Glutamatergic neuron (in vitro differentiated cells): ENCODE measurements at places on chromosomes 5 and 9. TPM values are rescaled to one million over a fixed set of nuclear protein-coding genes. Genes with fewer than 3 reads are reported as not detected.

DNA sequence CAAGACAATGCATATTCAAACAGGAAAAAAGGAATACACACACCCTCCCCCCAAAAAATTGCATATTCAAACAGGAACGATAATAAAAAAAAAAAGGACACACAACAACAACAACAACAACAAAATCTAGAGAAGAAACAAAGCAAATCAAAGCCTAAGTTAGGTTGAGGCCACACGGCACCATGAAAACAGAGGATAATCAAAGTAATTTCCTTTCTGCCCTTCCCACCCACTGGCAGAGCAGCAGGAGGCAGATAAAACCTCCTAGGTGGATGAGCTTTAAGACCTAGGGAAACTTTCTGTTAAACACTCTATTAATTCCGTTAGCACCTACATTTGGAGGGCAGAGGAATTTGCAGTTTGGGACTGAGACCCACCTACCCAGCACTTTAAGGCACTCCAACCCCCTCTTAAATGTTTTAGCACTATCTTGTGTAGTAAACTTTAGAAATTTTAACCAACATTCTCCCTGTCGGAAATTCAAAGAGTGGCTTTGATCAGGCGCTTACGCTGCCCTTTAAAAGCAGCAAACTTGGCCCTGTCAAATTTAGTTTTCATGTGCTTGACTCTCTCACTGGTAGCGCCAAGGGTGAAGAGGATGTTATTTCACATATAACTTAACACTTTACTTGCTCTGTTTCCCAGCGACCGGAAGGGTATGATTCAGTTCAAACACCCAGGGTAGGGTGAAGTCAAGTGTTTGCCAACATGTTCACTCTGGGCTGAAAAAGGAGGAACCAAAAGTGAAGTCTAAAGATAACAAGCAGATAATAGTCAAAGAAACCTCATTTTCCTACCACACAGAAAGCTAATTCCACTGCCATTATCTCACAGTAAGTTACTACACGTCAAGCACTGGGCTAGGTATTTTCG lies 9.2 kb downstream of the ENC1 start:
- DNase-seq: no peak

GRCh38 chr5:166430491-166431319 lies 1860.7 kb upstream of the WWC1 start:
- DNase-seq: no peak

DNA sequence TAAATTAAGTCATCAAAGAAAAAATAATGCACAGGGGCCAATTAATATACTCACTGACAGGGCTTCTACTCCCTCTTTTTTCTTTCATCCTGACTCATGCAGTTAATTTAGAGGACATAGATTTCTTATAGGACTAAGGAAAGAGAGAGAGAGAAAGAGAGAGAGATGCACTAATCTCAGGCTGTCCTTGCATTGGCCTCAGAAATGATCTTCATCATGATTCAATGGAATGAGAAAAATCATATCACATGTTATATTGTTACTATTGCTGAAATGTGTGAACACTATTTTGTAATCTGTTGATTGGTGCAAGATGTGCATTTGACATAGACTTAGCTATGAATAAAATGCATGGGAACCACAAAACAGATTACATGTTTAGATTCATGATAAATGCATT lies 608.3 kb upstream of the NUDT12 start:
- no peak for DNase-seq

GRCh38 chr9:132164604-132165362 lies 2.9 kb downstream of the NTNG2 start:
- DNase-seq: no peak

- no peak for DNase-seq
Observed at GRCh38 chr9:118992813-118993794, 376.1 kb downstream of the BRINP1 start.

The TGFBR1 gene
- total RNA-seq: 207 TPM

DNA sequence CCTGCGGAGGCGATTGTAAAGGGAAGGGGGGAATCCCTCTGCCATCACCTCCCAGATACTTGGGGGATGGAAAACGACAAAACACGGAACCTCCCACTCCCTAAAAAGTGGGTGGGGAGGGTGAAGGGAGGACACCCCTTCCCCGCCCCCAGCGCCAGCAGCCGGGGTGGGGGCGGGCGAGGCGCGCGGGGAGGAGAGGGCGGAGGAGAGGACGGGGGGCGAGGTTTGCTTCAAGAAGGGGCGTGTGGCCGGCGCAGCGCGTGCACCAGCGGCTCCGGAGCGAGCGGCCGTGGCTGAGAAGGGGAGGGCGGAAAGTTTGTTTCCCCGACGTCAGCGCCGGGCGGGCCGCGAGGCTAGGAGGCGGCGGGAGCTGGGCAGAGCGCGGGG lies at the start of gene PRRX2:
Gene PRRX2 (plus strand): TSS at position 259 of the 387 bp plus-strand sequence. CDS start 221 bp downstream, outside the sequence.
- DNase-seq: peak; percentile 60

GRCh38 chr5:158756871-158757270 lies 342.8 kb downstream of the EBF1 start:
- DNase-seq: peak; percentile 27

- no peak for DNase-seq
Observed at GRCh38 chr5:133032852-133033742, 6.7 kb upstream of the ZCCHC10 start.

The PRDM9 gene
- total RNA-seq: not detected

DNA sequence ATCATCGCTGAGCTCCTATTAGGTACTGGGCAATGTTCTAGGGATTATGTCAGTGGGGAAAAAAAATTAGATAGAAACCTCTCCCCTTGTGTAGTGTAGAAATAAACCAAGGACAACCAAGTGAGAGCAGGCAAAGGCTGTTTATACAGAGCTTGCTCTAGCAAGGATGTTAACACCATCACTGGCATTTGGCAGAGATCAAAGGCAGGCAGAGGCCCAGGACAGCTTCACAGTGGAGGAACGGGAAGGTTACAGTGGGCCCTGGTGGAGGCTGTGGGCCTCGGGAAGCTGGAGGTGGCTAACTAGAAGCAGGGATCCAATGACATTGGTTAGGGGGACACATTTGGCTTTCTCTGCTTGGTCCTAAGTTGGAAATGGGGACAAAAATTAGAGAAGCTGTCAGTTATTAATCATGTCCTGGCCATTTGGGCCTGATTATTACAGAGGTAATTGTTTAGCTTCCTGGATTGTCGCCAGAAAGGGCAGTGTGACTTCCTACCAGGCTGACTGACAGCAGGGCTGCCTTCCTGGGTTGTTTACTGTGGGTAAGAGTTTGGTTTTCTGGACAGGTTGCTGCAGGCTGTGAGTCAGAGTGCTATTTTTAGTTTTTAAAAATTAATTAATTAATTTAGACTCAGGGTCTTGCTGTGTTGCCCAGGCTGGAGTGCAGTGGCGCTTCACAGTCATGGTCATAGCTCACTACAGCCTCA lies 259.3 kb downstream of the ROR2 start:
- no peak for DNase-seq

DNA sequence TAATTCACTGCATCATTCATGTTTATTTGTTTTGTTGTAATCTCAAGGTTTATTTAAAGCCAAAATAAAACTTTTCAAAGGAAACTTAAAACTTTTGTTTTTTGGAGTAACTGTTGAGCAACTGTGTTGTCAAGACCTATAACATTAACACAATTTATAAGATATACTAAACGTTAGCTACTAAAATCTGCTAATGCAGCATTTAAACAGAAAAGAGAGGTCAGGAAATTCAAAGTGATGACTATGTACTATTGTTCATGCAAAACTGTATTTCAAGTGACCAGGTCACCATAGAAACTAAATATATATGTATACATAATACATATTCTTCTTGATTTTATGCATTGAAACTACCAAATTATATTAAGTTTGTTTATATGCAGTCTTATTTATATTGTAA lies 1740.9 kb downstream of the EFNA5 start:
- DNase-seq: no peak

DNA sequence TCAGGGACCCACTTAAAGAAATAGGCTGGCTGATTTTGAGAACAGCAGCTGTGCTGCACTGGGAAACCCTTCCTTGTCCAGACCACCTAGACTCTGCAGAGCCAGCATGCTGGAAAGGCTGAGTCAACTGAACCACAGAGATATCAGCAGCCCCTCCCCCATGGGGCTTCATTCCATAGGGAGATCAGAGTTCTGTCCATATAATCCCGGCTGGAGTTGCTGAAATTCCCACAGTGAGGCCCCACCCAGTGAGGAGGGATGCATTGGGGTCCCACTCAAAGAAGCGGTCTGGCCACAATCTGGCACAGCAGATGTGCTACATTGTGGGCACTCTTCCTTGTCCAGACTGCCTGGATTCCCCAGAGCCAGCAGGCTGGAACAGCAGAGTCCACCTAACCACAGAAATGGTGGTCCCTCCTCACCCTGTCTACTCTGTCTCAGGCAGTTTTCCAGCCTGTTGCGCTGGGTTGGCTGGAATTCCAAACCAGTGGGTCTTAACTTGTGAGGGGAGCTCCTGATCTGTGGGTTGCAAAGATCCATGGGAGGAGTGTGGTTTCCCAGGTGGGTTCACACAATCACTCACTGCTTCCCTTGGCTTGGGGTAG lies 127.1 kb downstream of the RNF180 start:
- peak; percentile 32 for DNase-seq

The TTLL11 gene
- 23.9 TPM for total RNA-seq

The GRHPR gene
- total RNA-seq: 78.1 TPM

GRCh38 chr5:33346534-33346933 lies 94.2 kb upstream of the TARS1 start:
- no peak for DNase-seq

- peak; percentile 61 for DNase-seq
Observed at GRCh38 chr5:154755361-154756008, at the start of gene LARP1. TSS of gene LARP1 (plus strand) at chr5:154755377. CDS start at chr5:154755758, 381 bp downstream.

DNA sequence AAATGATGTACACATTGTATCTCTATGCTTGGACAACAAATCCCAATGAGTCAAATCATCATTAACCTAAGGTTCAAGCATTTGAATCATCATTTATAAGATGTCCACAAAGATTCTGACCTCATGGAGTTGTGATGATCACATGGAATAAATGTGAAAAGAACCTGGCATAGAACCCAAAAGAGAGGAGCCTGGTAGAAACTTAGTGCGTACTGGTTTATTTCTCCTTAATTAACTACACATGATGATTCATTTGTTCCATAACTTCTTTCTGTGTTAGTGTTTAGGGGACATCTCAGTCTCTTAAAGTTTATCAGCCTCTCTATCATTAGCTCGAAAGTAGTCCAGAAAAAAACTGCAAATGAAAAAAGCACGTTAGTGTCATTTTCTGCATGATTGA lies 411.6 kb downstream of the BRINP1 start:
- DNase-seq: no peak
